CD4-positive, CD25-positive, alpha-beta regulatory T cell (primary cell): ENCODE measurements at places on chromosomes 12 and 14.

- DNase-seq = no peak
These were observed 32.9 kb downstream of the RAB21 start for GRCh38 chr12:71787580-71787979.

GRCh38 chr12:113127791-113128199, 7.8 kb downstream of the RASAL1 start:
- no peak for DNase-seq

GRCh38 chr14:99592933-99593753, 10.9 kb downstream of the CCDC85C start:
- DNase-seq = no peak

GRCh38 chr12:48936379-48936979, 11.2 kb upstream of the FKBP11 start:
- DNase-seq = peak; percentile 80

DNA sequence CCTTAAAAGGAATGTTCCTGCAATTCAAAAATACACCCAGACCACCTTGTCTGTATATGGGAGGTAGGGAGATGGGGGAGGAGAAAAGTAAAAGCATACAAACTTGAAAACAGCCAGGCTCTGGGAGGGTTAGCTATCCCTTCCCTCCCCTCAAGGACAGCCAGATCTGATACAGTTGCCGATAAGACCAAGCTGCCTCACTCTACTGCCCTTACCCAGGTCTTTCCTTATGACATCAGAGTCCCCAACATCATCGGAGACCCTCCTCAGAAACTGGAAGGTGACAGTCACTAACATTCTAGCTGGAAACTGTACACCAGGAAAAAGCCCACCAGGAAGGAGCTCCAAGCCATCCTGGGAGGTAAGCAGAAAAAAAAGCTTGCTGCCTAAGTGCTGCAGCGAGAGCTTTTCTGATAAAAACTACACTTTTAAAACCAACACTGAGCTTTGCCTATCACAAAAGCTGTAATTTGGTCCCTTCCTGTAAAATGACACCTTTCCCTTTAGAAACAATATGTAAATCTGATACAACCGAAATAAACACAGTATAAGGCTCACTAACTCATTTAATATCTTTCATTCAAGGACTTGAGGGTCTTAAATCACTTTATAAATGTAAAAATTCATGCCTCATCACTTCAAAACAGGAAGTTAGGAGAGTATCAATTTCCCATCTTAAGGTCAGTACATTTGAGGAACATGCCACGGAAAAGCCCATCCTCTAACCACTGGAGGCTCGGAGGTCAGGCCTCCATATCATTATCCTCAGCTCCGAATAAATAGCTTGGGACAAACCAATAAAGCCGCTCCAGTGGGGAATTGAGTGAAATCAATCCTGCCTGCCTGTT, 20.4 kb upstream of the PLEKHH1 start:
- no peak for DNase-seq

GRCh38 chr12:10119066-10119465, 10.9 kb downstream of the CLEC7A start:
- DNase-seq = no peak

GRCh38 chr14:105899657-105900397, 373.4 kb downstream of the TMEM121 start:
- DNase-seq = no peak

DNA sequence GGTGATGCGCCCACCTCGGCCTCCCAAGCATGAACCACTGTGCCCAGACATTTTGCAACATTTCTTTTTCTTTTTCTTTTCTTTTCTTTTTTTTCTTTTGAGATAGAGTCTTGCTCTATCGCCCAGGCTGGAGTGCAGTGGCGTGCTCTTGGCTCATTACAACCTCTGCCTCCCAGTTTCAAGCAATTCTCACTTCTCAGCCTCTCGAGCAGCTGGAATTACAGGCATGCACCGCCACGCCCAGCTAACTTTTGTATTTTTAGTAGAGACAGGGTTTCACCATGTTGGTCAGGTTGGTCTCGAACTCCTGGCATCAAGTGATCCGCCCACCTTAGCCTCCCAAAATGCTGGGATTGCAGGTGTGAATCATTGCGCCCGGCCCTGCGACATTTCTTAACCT, 7.6 kb upstream of the CDC42BPB start:
- no peak for DNase-seq

DNA sequence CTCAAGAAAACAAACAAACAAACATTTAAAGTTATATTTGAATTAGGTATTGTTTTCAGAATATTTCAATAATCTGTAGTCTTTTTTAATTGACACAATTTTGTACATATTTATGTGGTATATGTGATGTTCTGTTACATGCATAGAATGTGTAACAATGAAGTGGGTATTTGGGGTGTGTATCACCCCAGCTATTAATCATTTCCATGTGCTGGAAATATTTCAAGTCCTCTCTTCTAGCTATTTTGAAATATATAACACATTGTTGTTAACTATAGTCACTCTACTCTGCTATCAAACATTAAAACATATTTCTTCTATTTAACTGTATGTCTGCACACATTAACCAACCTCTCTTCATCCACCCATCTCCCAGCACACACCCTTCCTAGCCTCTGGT, 32.0 kb upstream of the SIX1 start:
- DNase-seq = no peak

DNA sequence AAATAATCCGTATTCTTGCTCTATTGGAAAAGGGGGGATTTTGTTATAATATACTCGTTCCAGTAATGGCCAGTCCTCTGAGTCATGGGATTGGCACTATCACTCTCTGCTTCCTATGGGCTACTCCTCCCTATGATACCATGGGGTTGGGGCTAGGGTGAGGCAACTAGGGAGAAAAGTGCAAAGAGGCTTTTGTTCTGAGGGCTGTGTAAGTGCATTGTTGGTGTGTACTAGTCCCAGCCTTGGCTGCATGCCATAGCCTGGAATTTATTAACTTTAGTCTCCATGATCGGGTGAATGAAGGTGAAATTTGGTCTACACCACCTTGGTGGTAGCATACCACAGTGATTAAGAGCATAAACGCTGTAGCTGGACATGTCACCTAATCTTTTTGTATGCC, 247.6 kb downstream of the RPAP3 start:
- DNase-seq = no peak

GRCh38 chr14:59566725-59567124, 9.9 kb downstream of the CCDC175 start:
- DNase-seq = no peak

GRCh38 chr12:46210873-46211439, 57.9 kb downstream of the SLC38A1 start:
- DNase-seq = peak; percentile 51

DNA sequence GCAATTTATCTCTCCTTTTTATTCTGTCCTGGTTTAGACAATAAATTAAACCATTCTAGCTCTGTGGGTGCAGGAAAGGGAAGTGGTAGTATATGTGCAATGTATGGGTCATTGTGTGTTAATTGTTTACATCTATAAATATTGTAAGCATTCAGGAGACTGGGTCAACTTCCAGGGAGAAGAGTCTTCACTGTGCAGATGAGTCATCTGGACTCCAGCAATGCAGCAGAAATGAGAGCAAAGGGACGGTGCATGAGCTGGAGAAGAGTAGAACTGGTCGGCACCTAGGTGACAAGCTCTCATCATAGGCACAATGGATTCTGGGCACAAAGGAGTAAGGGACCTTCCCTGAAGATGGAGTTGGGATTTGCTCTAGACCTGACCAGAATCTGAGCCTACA, 211.1 kb upstream of the DAAM1 start:
- DNase-seq = no peak

GRCh38 chr12:82855872-82856271, 169.2 kb downstream of the TMTC2 start:
- no peak for DNase-seq

GRCh38 chr14:79652513-79653307, 558.6 kb downstream of the DIO2 start:
- no peak for DNase-seq

- no peak for DNase-seq
These were observed 51.3 kb downstream of the SERPINA3 start for GRCh38 chr14:94663538-94663937.

- DNase-seq = no peak
These were observed 4.0 kb downstream of the TMPO start for GRCh38 chr12:98519257-98519907.

DNA sequence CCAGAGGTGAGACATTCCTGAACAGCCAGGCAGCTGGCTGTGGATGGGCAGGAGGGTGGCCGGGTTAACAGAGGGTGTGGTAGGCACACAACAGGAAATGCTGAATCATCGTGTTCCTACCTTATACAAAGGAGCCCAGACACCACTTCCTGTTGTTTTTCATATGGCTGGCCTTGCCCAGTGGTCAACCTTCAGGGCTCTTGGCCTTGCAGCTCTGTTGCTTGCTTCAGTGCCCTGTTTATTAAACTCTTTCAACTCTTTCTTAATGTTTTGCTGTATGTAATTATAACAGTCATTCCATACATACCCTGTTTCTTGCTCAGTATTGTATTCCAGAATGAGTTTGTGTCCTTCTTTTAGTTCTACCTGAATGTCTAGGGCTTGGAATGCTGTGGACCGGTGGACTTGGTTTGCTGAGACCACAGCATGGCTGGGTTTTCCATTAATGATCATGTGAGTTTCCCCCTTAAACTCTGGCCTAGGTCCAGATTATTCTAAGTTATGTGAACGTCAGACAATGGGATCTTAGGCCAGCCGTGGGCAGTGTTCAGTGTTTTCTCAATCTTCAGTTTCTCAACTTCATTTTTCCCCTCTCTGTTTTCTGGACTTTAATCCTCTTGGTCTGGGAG, 11.9 kb downstream of the CFAP54 start:
- no peak for DNase-seq

- peak; percentile 60 for DNase-seq
These were observed 142.5 kb upstream of the SSTR1 start for GRCh38 chr14:38065106-38065762.

GRCh38 chr14:99270458-99271220, 1.4 kb downstream of the BCL11B start:
- DNase-seq = peak; percentile 49

- DNase-seq = no peak
These were observed 45.7 kb upstream of the ITPR2 start for GRCh38 chr12:26878661-26879119.

- no peak for DNase-seq
These were observed 24.0 kb downstream of the TMTC2 start for GRCh38 chr12:82710741-82711140.

DNA sequence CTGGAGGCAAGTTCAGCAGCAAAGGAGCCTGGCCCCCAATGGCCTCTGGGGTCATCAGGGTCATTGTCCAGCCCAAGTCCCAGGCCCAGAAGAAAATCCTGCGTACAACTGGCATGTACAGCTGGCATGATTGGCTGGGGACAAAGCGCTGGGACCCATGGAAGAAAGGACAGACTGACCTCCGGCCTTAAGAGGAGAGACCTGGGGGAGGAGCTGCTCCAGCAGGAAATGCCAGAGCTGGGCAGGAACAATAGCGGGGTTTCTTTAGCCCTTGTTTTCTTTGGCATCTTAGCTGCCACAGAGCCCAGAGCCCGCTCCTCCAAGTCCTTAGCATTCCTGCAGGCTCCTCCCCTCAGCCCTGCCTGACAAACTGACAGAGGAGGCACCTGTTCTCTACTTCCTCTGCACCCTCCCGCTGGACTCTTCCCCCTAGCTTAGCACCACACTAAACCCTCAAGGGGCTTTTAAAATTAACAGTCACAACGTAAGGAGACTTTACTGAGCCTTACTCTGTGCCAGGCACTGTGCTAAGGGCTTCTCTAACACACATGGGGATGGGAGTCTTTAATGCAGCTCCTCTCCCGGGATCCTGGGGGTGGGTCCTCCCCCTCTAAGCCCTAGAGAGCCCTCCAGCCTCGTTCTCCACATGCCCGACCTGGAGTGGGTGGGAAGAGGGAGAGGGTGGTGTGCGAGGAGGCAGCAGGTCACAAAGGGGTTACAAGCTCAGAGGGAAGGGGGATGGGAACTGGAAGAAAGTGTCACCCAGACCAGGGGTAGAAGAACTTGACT, 1.8 kb upstream of the AQP5 start:
- no peak for DNase-seq

DNA sequence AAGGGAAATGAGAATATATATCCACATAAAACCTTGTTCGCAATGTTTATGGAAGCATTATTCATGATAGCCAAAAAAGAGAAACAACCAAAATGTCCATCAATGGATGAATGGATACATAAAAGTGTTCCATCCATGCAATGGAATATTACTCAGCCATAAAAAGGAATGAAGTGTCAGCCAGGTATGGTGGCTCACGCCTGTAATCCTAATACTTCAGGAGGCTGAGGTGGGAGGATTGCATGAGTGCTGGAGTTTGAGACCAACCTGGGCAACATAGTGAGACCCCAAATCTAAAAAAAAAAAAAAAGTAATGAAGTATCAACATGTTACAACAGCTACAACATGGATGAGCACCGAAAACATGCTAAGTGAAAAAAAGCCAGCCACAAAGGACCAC, 23.6 kb upstream of the C12orf76 start:
- no peak for DNase-seq

GRCh38 chr12:58596381-58596780, 323.9 kb downstream of the LRIG3 start:
- DNase-seq = no peak

- no peak for DNase-seq
These were observed 350.7 kb downstream of the TMEM132D start for GRCh38 chr12:129552996-129553750.

DNA sequence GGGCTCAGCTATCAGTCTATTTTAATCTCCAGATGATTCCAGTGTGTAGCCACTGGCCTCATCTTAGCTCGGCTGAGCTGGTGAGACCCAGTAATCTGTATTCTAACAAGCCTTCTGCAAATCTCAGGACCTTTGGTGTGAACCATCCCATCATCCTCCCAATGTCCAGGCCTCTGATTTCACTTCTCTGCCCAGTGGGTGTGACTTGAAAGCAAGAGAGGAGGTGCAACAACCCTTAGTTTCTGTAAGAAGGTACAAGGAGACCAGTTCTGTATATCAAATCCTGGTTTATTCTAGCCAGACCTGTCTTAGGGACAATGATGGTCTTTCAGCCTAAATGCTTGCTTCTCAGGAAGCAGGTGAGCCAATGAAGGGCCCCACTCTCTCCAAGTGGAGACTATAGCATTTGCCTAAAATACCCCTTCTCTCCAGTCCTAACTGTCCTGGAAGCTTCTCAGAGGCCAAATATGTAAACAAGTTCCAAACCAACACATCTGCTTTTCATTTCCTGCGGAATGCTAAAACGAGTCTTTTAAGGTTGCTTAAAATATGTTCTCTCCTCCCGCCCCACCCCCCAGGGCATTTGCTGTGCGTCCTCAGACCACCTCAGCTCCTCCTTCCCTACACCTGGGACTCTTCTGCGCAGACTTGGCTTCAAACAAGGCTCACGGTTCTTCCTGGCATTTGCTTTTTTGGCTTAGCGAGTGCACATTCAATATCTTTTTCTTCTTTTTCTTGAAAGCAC, 78.4 kb upstream of the FUT8 start:
- DNase-seq = no peak
